ENCODE measurements at places on chromosomes 1 and 21.

- peak; percentile 77 for DNase-seq
Observed at GRCh38 chr1:63148825-63149645, 173.3 kb upstream of the FOXD3 start.

DNA sequence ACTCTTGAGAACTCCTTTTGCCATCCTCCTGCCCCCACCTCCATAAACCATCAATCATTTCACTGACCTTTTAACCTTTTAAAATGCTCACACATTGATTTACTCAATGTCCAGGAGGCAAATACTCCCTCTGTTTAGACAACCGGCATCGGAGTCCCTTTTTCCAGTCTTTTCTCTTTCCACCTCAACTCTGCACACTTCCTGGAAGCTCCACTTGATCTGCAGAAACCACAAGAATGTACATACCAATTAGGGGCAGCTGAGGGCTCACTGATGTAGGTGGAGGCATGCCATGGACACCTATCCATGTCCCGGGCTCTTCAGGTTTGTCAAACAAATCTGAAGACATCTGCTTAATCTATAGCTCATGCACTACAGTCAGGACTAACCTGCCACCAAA is 5.3 kb upstream of the AMIGO1 start:
- no peak for DNase-seq

- peak; percentile 79 for DNase-seq
Observed at GRCh38 chr1:161013488-161014230, 7.3 kb downstream of the F11R start.

- DNase-seq, result peak; percentile 67
Observed at GRCh38 chr1:10507111-10507879, 32.5 kb downstream of the PEX14 start.

- DNase-seq, result no peak
Observed at GRCh38 chr1:98331243-98331642, 330.3 kb upstream of the SNX7 start.

DNA sequence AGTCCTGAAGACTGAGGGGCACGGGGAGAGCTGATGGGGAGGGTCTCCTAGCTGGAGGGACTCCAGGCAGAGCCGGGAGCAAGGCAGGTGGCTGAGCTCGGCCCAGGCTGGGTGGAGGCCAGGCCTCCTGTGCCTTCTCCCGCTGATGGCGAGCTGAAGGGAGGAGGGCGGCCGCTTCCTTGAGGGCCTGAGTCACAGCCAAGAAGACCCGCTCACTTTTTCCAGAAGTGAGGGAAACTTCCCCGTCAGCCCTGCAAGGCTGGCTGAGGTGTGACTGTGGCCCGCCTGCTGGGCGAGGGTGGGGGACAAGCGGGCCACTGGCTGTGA is 1.7 kb upstream of the VWA1 start:
- DNase-seq, result no peak

DNA sequence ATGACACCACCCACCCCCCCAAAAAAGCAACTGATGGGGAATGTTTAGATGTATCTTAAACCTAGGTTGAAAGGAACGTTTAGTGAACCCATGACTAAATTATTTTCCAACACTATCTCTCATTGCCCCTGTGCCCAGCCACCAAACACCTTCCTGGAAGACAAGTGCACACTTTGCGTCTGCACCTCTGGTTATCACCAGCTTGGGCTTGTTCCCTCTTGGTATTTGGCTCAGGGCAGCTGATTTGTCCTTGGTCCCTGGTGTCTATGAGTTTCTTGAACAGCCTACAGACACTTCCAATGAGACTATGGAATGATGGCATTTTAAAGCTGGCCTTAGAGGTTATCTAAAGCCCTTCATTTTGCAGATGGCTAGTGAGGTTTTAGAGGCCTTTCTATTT is 15.5 kb upstream of the RIMKLA start:
- DNase-seq, result no peak

GRCh38 chr21:34670220-34670961 is 1.6 kb downstream of the CLIC6 start:
- no peak for DNase-seq

- DNase-seq, result no peak
Observed at GRCh38 chr1:94301186-94301585, 63.8 kb upstream of the ARHGAP29 start.

DNA sequence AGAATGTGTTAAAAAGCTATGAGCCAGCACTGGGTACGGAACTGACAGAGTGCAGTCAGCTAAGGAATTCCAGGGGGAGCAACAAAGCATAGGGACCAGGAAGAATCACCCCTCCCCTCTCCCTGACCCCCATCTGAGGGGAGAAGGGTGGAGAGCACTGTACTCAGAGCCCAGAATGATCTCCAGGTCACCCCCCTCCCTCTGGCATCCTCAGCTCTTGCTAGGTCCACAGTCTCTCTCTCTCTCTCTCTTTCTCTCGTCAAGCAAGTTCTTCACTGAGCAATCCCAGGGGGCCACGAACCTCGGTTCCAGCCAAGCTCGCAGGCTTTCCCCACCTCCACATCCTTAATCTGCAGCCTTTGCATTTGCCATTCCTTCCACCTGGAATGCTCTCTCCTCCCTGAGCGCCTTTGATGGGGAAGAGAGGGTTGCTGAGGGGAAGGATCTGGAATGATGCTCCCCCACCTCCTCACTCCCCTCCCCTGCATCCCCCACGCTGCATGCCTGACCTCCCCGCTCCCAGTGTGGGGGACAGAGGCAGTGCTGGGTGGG is 6.7 kb upstream of the WASF2 start:
- DNase-seq, result no peak

GRCh38 chr1:80099713-80100112 is 1093.2 kb upstream of the ADGRL4 start:
- no peak for DNase-seq

GRCh38 chr1:78833491-78833890 is 173.0 kb downstream of the ADGRL4 start:
- DNase-seq, result no peak

DNA sequence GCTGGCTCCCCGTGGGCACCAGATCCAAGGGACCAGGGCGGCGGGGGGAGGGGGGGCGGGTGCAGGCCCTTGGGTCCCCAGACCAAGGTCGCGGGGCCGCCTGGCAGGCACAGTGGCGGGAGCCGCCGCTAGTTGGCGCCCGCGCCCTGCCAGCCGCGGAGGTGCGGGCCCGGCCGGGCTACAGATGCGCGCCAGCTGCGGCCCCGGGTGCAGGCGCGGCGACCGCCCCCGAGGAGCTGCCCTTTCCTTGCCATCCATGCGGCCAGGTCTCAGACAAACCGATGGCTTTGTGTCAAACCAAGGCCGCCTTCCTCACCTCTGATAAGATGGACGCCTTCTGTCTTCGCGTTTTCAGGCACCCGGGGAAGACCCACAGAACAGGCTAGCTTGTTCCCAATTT is 2.2 kb upstream of the RUNX3 start:
- no peak for DNase-seq

DNA sequence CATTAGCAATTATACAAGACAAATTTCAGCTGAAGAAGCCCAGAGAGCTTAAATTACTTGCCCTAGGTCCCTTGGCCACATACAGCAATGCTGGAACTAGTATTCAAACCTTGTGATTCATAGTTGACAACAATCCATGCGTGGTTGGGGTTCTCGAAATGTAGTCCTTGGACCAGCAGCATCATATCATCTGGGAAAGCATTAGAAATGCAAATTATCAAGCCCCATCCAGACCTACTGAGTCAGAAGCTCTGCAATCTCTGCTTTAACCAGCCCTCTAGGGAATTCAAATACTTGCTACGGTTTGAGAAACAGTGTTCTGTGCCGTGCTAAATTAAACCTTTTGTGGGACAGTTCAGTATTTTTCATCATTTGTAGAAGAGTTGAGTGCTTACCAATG is 65.1 kb downstream of the CLIC6 start:
- DNase-seq, result no peak

DNA sequence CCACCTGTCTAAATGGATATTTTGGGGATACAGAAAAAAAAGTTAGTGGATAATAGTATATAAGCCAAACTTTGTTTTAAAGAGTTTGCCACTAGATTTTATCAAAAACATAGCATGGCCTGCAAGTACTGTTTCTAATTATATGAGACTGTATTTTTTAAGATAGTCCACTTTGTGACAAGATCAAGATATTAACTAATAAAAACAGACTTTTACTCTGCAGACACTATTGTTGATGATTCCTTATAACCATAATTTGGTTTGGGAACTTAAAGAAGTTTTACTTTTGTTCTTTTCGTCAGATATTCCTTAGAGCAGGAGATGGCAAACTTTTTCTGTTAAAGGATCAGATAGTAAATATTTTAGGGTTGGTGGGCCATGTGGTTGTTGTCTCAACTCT is 36.4 kb downstream of the SMG7 start:
- DNase-seq, result no peak

DNA sequence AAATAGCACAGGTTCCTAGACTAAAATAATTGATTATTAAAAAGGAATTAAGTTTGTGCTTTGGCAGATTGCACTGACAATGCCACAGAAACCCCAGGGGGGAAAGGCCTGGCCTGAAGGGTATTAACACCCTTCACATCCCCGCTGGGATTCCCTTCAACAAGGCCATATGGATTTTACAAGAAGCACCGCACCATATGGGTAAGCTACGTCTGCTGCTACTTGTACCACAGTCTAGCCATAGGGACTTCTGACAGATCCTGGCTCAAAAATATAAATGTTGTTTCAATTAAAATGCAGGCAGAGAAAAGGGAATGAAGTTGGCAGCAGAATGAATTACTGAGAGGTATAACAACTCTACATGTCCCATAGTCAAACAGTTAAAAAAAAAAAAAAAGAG is 101.0 kb downstream of the DENND1B start:
- no peak for DNase-seq

DNA sequence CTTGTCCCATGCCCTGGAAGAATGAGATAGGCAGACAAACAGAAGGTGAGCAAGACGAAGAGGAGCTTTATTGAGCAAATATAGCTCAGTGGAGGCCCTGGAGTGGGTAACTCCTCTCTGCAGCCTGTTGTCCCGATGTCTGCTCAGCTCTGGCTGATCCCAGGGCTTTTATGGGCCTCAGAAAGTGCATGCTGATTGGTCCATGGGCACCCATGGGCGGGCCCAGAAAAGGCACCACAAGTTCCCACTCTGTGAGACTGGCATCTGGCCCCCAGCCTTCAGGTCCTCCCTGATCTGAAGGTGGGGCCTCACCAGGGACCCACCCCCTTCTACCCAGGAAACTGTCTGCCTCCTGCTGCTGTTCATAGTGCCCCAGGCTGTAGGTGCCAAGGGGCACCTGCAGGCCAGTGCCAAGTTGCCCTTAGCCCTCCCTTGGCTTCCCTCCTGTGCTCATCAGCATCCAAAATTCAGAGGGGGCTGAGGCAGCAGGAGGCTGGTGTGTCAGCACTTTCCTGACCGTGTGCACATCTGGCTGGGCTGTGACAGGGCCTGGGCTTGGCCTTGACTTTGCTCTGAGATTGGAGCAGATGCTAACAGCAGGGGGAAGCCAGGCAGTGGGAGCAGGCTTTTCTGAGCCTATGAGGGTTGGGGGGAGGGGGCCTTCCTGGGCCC is 35.4 kb downstream of the ACTL8 start:
- DNase-seq, result no peak

DNA sequence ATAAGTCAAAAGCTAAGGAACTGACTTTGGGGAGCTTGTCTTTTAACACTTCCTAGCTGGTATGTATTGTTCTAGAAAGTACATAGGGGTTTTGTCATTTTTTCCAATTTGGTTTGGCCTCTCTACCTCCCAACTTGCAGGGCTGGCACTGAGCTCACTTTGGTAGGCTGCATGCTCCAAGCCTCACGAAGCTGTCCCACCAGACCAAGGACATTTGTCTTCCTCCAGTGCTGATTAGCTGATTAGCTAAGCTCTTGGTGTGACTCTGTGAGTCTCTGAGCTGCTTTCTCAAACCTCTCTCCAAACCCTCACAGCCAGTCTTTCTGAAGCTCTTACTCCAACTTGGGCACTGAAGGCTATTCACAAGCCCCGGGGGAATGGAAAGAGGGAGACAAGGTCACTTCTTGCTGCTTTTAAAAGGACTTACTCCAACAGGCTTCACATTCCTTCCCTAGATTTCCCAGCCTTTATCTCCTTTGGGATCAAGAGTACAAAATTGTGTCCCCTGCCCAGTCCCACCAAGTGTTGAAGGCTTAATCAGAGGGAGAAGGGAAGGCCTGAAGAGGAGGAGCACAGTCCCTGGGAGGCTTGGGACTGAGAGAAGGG is 893 bp upstream of the CFAP45 start:
- no peak for DNase-seq

DNA sequence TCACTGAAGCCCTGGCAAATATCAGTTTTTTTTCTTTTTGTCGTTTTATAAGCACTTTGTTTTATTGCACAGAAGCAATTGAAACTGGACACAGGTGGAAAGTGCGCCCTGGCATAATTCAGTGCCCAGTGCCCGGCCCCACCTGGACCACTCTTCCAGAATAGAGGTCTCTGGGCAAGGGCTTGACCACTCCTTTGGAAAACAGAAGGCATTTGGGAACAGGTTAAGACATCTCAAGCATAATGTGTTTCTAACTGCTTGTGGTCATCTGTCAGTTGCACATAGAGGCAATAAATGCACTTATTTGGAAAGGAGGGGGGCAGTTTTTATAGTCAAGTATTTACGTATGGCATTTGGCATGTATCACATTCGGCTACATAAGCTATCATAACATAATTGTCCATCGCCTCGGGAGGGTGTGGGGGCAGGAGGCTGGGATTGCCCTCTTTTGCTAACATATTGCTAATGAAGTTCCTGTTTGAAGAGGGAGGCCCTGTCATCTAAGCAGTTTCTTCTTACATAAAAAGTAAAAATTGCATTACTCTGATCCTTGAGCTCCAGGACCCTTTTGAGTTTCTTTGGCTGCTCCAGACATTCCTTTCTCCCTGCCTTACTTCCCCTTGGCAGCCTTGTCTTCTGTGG is 14.7 kb upstream of the CD2 start:
- no peak for DNase-seq

- no peak for DNase-seq
Observed at GRCh38 chr1:46072975-46073374, 59.5 kb downstream of the PIK3R3 start.

GRCh38 chr1:10948463-10948775 is 64.0 kb upstream of the TARDBP start:
- DNase-seq, result no peak

DNA sequence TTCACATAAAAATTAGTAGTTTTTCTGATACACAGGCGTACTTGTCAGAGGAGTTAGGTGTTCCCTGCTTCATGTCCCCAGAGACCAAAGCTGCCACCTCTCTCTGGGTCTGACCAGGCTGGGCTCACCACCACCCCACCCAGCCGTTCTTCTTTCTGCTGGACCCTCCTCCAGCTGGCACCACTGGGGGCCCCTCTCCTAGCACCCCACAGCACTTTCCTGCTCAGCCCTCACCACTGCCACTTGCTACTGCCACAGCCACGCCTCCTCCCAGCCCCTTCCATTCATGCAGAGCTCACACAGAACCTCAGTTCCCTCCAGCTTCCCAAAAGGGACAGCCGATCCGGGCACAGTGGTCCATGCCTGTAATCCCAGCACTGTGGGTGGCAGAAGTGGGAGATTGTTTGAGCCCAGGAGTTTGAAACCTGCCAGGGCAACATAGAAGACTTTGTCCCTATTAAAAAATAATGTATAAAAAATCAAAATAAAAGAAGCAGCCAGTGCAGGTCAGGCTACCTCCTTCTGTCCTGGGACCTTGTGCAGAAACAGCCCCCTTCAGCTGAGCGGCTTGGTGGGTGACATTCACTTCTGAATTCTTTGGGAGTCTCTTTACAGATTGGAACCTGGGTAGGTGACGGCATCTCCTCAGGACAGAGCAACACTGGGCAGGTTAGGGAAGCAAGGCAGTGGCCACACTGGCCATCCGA is 208.3 kb downstream of the TOMM20 start:
- DNase-seq, result no peak
